ENCODE measurements at places on chromosomes 7 and 10.

DNA sequence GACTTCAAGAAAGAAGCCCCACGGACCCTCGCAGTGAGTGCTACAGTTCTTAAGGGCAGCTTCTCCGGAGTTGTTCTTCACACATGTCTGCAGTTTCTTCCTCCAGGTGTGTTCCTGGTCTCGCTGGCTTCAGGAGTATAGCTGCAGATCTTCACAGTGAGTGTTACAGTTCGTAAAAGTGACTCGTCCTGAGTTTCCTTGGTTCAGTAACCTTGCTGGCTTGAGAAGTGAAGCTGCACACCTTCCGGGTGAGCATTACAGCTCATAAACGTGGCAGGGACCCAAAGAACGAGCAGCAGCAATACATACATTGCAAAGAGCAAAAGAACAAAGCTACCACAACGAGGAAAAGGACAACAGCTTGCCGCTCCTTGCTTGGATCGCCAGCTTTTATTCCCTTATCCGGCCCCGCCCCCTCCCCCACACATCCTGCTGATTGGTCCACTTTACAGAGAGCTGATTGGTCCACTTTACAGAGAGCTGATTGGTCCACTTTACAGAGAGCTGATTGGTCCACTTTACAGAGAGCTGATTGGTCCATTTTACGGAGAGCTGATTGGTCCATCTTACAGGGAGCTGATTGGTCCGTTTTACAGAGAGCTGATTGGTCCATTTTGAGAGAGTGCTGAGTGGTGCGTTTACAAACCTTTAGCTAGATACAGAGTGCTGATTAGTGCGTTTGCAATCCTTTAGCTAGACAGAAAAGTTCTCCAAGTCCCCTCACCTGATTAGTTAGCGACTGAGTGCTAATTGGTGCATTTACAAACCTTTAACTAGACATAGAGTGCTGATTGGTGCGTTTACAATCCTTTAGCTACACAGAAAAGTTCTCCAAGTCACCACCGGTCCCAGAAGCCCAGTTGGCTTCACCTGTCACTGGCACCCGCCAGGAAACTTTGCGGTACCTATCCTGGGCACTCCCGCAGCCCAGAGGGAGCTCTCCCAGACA is 165.3 kb downstream of the AGMO start:
- H3K27me3 ChIP-seq = no peaks in the 10 kb centered on the region
- no peak overlapping the region for H3K27ac ChIP-seq
- no peak overlapping the region for H3K4me3 ChIP-seq
- no peaks in the 10 kb centered on the region for H3K36me3 ChIP-seq

DNA sequence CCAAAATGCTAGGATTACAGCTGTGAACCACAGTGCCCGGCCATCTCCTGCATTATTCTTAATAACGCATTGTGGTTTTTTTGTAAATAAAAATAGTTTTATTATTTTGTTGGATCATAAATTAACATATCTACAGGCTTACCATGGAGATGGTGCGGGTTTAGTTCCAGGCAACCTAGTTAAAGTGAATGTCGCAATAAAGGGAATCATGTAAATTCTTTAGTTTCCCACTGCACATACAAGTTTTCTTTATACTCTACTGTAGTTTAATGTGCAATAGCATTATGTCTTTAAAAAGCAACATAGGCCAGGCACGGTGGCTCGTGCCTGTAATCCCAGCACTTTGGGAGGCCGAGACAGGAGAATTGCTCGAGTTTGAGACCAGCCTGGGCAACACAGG is 2.4 kb downstream of the PRKRIP1 start:
- DNase-seq = no peak
- H3K27me3 ChIP-seq = no peaks in the 10 kb centered on the region
- no peak overlapping the region for H3K27ac ChIP-seq
- peaks cover 26% of the 10 kb centered on the region for H3K36me3 ChIP-seq
- H3K4me3 ChIP-seq = no peak overlapping the region
- peaks cover 5% of the 10 kb centered on the region for H3K4me1 ChIP-seq

DNA sequence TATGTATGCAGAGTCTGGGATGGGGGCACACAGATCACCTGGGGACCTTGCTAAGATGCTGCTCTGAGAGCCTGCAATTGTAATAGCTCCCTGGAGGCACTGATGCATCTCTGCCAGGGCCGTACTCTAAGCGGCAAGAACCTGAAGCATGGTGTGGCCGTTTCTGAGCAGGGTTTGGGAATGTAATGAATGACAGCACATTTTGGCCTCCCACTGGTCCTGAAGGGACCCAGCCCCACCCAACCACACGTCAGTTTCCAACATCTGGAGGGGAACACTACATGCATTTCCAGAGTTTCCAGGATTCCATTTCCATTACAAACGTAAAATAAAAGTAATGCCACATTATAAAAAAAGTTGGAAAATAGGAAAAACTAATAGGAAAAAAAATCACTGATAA is 14.0 kb downstream of the ZCCHC24 start:
- H3K27ac ChIP-seq = peak overlapping the region; percentile 44
- H3K4me3 ChIP-seq = no peak overlapping the region
- H3K27me3 ChIP-seq = no peaks in the 10 kb centered on the region
- peaks cover 29% of the 10 kb centered on the region for H3K36me3 ChIP-seq

- no peaks in the 10 kb centered on the region for H3K36me3 ChIP-seq
- no peaks in the 10 kb centered on the region for H3K4me1 ChIP-seq
- peak overlapping the region; percentile 39 for H3K27ac ChIP-seq
- DNase-seq = peak; percentile 51
Measured at GRCh38 chr7:69002416-69002815, 595.9 kb upstream of the AUTS2 start.

DNA sequence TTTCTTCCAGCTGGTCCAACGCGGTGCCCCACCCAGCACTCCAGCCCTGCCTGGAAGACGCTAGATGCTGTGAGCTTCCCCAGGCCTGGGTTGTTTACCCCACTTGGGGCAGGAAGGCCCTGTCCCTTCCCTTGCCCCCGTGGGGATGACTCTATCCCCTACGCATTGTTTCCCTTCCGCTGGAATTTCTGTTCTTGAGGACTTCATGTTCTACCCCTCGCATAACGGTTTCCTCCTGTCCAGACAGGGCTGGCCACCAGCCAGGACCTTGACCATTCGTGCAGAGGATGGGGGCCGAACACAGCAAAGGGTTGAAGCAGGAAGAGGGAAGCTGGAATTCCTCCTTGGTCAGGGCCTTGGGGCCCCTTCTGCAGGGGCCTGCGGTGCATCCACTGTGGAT is 14.7 kb upstream of the SERPINE1 start:
- H3K27me3 ChIP-seq = no peaks in the 10 kb centered on the region
- no peak overlapping the region for H3K4me3 ChIP-seq
- no peak for DNase-seq
- peaks cover 22% of the 10 kb centered on the region for H3K4me1 ChIP-seq
- H3K27ac ChIP-seq = no peak overlapping the region

- H3K27ac ChIP-seq = no peak overlapping the region
- no peaks in the 10 kb centered on the region for H3K36me3 ChIP-seq
- no peak overlapping the region for H3K4me3 ChIP-seq
- DNase-seq = peak; percentile 69
Measured at GRCh38 chr10:87656431-87657072, 3.1 kb upstream of the PAPSS2 start.
